ENCODE measurements at places on chromosomes 4 and X.

DNA sequence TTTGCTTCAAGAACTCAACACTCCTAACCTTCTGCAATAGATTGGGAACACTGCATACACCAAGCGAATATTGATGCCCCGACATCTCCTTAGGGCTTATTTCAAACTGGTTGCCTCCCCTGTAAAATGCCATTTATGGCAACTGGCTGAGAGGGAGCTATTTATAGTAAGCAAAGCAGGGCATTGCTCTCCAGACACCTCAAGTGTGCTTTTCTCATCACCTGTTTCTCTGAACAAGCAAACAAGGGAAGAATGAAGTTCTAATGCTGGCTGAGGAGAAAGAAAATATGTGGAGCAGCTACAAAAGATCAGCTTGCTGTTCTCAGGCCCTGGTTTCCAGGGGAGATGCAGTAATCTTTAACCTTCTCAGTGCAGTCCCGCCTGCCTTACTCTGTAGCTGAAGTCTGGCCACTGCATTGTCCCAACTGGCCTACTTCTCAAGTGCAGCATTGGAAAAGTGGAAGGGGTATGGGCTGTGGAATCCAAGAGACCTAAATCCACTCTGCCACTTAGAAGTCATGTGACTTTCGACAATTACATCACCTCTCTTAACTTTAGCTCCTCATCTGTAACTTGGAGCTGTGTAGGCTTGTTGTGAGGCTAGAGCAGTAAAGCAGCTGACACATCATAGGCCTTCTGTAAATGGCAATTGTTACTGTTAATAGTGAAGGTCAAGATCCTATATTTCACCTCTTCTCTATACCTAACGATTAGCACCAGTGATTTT is 47.9 kb upstream of the FGF13 start:
- no peak for DNase-seq

DNA sequence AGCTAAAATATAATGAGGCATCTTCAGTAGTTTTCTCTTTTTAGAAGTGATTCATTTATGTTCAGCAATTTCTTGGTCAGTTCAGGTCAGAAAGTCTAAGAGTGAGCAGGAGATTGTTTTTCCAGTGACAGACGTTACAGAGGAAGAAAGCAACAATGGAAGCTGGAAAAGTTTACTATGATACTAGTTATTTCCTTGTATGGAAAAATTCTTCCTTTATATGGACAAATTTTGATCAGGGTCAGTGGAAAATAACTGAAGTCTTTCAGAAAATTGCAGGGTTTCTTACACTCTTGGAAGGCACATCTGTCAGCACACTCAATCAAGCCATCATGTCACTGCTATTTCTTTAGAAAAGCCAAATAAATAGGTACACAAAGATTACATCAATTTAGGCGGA is 1120.7 kb downstream of the FAT4 start:
- DNase-seq, result no peak

DNA sequence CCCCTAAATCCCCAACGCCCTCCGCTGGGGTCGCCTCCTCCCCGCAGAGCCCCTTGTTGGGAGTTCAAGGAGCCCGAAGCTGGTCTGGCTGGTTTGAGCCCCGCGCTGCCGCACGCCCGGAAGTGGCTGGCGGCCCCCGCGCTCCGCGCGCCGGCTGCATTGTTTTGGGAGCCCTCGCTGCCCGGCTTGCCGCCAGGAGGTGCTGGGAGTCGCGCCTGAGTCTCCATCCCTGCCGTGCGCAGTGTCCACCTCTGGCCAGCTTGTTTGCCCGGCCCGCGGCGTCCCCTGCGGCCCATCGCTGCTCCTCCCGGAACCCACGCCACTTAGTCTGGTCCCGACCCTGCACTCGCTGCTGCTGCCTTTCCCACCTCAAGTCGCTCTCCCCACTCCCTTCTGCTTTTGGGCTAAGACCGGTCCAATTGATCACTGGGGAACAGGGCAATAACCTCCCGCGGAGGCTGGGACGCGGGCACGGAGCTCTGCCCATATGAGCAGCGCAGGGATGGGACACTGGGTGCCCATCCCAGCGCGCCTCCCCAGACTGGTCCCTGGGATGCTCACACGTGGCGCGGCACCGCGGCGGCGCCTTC is 2.2 kb upstream of the SFRP2 start:
- DNase-seq, result no peak

GRCh38 chrX:6041630-6042029 is 187.0 kb downstream of the NLGN4X start:
- no peak for DNase-seq

DNA sequence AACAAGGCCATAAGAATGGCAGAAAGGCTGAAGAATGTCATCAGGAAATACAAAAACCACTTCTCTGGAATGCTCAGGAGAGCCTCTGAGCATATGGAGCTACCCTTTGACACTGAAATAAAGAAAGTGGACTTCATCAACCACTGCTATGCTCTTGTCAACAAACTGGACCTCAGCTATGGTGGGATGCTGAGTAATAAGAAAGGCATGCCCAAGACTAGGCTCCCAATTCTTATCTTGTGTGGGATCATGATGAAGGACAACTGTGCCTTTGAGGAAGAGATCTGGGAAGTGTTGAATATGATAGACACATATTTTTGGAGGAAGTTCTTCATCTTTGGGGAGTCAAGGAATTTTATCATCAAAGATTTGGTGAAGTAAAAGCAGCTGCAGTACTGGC is 86.9 kb upstream of the MAGEB16 start:
- DNase-seq, result no peak

GRCh38 chr4:185881430-185881829 is 69.4 kb upstream of the SORBS2 start:
- no peak for DNase-seq

DNA sequence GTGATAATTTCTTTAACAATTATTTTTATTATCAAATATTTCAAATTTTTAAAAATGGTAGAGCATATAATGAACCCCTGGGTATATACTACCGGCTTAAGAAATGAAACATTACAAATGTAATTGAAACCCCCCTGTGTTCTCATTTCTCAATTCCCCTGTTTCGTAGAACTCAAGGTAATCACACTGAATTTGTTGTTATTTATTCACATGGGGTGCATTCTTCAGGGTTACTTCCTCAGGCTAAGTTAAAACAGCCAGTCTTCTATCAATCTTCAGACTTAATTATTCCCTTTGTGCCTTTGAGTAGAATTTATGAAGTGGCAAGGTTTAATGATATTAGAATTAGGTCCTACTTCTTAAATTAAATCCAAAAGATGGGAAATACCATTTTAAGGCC is 128.2 kb downstream of the ANAPC10 start:
- DNase-seq, result no peak

GRCh38 chr4:150336676-150337412 is 245.1 kb upstream of the MAB21L2 start:
- DNase-seq, result no peak

DNA sequence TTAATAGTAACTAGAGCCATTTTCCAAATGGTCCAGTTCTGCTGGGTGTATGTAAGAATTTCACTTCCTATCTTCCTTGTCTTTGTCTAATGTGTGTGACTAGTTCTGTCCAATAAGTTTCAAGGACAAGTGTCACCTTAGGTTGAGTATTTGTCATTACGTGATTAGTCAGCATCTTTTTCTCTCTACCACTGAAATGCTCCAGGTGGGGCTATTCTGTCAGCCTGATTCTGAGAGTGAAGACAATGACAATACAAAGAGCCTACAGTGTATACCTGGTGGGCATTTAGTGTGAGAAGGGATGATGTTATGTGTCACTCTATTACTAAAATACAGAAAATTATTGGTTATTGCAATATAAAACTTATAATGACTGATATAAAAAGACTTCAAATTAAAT is 876.3 kb downstream of the C4orf33 start:
- DNase-seq, result no peak

DNA sequence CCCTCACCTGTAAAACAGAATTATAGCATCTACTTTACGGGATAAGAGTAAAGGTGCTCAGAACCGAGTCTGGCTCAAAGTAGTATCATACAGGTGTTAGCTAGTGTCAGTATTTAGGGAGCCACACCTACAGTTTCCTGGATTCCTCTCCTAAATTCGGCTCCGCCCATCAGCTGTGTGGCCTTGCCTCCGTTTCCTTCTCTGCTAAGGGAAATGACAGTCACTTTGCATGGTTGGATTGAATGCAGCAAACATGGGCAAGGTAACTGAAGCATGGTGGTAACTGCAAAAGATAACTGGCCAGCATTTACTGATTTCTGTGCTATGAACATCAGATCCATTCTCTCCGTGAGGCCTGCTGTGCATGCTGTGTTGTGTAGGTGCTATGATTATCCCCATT is 2.8 kb downstream of the PPP1R3F start:
- DNase-seq, result no peak

DNA sequence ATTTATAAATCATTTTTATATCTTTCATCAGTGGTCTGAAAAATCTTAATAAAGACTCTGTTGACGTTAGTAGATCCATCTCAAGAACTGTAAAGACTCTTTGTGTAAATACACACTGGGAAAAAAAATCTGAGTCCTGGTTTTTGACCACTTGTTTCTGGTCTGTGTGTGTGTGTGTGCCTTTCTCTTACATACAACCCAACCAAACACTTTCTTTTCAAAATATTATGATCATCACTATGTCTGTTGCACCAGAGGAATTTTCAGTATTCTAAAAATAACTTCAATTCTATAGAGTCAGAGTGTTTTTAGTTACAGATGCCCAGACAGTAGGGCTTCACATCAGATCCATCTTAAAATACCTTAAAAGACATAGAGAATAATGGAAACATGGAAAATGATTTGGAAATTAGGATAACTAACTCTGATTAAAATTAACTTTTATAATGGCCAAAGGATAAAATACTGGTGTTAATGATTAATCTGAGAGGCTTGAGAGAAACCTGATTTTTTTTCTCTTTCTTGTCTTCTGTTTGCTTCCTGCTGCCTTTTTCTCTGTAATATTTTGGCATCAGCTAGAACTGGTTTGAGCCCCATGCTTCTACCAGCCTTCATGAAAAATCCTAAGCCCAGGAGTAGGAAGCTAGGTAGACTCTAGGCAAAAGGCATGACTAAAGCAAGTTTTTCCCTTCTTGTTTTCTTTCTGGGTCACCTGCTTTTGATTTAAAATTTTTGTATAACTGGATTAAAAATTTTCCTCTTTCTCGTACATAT is 99.7 kb downstream of the ATXN3L start:
- no peak for DNase-seq

DNA sequence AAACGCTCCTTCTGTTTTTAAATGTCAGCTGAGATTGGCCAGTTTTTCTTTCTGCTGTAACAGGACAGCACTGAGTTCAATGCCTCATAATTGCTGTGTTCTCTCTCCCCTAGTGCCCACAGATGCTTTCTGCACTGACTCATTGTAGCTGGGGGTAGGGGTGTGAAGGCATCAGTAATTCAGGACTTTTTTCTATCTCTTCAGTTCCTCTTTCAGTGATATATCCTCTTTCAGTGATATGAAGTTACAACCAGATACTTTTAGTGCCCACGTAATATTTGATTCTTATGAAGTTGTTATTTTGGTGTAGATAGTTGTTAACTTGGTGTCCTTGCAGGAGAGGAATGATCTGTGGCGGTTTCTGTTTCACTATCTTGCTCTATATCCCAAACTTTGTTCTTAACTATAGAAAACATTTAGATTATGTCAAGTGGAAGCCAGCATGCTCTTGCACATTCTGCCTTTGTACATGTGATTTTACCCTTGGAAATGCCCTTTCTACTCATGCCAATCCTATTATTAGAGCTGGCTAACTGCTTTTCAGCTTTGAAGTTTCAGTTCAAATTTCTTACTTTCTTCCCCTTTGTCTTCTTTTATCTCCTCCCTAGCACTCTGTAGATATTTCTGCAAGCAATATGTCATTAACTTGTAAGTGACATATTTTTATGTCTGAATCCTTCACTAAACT is 1258.4 kb downstream of the FAM133A start:
- no peak for DNase-seq

DNA sequence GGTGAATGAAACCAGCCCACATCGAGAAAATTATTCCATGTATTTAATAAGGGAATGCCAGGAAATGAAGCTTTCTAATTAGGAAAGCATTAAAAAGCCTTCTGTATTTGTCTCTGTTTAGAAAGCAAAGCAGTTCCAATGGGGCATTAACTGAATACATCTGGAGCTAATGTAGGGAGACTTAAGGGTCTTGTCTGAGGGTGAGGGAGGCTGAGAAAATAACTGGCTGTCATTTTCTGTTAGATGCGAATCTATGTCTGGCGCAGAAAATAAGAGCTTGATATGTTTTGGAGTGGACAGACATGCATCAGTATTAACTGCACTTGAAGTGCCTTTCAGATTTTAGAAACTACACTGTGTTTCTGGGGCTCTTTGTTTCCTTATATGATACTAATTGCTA is 111.3 kb downstream of the KLHL8 start:
- DNase-seq, result no peak

DNA sequence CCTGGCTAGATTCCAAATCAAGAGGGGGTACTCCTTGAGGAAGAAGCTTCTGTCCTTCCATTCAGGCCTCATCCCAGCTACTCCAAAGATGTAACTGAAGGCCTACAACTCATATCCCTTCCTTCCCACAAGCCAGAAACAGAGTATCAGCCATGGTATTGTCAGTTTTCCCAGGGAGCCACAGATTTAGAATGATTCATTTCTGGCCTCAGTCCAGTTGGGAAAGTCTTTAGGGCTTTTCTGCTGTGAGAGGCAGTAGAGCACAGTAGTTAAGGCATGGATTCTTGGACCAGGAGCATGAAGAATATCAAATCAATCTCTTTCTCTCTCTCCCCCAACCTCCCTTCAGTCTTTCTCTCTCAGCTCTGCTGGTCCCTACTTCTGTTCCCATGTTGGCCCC is 505.0 kb downstream of the BCOR start:
- no peak for DNase-seq

DNA sequence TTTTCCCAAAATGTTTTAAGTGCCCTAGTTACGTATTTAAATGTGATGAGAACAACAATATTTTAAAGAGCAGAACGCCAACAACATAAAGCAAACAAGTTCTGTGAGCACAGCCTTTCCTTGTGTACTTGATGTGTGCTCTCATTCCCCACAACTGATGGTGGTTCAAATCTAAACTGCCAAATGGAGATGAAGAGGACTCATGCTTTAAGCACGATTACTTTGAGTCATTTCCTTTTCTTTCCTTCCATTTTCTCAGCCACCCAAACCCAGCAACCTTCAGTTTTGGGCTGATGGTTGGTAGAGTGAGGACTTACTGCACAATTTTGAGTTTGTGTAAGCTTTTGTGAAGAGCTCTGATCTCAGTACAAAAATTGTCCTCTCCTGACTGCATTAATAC is 1.7 kb downstream of the NSD2 start:
- DNase-seq, result no peak

- DNase-seq, result no peak
Observed at GRCh38 chr4:78767350-78767749, 8.8 kb upstream of the BMP2K start.

GRCh38 chr4:142752202-142752786 is 93.8 kb downstream of the INPP4B start:
- DNase-seq, result no peak

DNA sequence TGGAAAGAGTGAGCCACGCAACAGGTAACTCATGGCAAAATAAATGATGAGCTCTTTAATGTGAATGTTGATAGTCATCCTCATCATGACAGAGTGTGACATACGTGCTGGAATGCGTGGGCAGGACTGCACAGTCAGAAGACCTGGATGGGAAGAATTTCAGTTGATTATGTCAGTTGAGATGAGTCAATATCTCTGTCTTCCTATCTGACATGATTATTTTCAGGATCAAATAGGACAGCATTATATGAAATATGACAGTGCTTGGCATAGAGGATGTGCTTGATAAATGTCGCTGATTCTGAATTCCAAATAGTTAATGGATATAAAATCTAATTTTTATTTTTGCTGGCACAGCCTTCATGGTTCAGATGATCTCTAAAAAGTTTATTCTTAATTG is 95.1 kb downstream of the IL15 start:
- DNase-seq, result no peak

All from stimulated activated CD4-positive, alpha-beta T cell treated with anti-CD3 and anti-CD28 coated beads, Interleukin-15, amount 100 ng/mL, for 48 hours (primary cell).